H1 (cell line): ENCODE measurements at places on chromosomes 4 and X.

DNA sequence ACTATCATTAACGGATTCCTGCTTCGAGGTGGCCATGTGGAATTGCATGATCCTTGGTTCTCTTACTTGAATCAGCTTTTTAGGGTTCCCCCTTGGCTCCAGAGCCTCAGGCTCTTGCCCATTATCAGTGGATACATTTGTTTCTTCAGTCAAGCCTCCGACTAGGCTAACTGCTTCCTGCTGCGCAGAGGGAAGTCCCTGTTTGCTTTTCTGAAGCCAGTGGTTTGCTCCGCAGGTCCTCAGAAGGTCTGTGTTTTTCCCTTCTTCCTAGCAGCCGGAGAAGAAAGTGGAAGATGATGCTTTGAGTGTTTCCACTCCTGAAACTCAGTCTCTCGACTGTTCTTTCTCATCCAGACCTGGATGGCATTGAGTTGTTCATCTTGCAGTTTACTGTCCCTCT is 20.6 kb downstream of the SRD5A3 start:
- DNase-seq = no peak

DNA sequence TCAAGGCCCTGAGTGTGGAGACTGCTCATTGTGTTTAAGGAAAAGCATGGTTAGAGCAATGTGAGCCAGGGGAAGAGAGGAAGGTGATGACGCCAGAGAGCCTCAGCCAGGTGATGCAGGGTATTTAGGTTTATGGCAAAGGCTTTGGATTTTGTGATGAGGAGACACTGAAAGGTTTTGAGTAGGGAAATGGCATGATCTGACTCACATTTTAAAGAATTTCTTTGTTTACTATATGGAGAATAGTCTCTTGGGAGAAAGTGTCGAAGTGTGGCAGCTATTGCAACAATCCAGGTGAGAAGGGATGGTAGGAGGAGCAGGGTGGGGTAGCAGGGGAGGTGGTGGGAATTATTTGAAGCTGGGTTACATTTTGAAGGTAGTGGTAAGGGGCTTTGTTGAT is 293.4 kb upstream of the IGFBP7 start:
- no peak for DNase-seq

GRCh38 chr4:16691450-16691849 is 207.0 kb downstream of the LDB2 start:
- DNase-seq = no peak

GRCh38 chr4:105306158-105306781 is 159.6 kb downstream of the TET2 start:
- no peak for DNase-seq

GRCh38 chr4:69991016-69991415 is 4.8 kb upstream of the STATH start:
- no peak for DNase-seq

GRCh38 chr4:35867057-35867456 is 377.3 kb downstream of the ARAP2 start:
- DNase-seq = no peak
